ENCODE measurements at places on chromosomes 3 and 15.
A peak's percentile ranks its signal among the peaks of the same experiment; 100 is the strongest.

- no peak for DNase-seq
These were observed 118.7 kb downstream of the TMEM266 start for GRCh38 chr15:76178296-76179000.

DNA sequence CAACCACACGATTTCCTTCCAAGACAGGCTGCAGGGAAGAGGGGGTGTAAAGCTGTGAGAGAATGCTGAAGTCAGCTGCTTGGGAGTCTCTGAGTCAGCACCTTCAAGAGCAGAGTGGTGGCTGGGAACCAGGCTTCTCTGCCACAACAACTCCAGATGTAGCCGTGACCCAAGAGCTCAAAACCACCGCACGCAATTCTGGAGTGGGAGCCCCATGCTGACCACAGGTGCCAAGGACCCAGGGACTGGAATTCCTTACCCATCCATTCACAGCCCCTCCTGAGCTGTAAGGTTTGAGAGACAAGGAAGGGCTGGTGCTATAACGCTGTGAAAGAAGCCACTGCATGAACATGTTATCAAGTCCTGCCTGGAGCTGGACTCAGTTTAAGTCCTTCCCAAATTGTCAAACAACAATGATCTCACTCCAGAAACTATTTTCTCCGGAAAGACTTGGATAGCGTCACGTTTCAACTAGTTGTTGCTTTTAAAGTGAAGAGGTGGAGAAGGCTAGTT, 61.4 kb downstream of the UMPS start:
- DNase-seq = no peak

GRCh38 chr15:96372554-96372953, 42.1 kb downstream of the NR2F2 start:
- DNase-seq = no peak

- DNase-seq = no peak
These were observed 36.1 kb upstream of the PYDC2 start for GRCh38 chr3:191424881-191425280.

DNA sequence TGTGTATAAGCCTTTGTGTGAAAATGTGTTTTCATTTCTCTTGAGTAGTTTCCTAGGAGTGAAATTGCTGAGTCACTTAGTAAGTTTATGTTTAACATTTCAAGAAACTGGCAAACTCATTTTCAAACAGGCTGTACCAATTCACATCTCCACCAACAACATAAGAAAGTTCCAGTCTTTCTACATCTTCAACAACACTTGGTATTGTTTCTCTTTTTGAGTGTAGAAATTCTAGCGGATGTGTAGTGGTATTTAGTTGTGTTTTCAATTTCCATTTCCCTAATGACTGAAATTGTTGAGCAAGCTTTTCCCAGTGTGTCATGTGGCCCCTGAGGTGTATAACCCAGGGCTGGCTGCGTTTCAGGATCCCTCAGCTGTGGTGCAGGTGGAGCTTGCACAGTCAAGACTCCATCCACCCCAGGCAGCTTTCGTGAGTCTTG, 258.5 kb downstream of the PDCD6IP start:
- no peak for DNase-seq

GRCh38 chr15:52128568-52128967, 16.0 kb upstream of the BCL2L10 start:
- no peak for DNase-seq

GRCh38 chr15:78944669-78945407, at the start of gene CTSH:
TSS of gene CTSH (minus strand) at chr15:78945046. CDS start at chr15:78944981, 65 bp downstream.
- DNase-seq = peak; percentile 56

GRCh38 chr3:183381179-183381578, 47.2 kb downstream of the MCF2L2 start:
- no peak for DNase-seq

DNA sequence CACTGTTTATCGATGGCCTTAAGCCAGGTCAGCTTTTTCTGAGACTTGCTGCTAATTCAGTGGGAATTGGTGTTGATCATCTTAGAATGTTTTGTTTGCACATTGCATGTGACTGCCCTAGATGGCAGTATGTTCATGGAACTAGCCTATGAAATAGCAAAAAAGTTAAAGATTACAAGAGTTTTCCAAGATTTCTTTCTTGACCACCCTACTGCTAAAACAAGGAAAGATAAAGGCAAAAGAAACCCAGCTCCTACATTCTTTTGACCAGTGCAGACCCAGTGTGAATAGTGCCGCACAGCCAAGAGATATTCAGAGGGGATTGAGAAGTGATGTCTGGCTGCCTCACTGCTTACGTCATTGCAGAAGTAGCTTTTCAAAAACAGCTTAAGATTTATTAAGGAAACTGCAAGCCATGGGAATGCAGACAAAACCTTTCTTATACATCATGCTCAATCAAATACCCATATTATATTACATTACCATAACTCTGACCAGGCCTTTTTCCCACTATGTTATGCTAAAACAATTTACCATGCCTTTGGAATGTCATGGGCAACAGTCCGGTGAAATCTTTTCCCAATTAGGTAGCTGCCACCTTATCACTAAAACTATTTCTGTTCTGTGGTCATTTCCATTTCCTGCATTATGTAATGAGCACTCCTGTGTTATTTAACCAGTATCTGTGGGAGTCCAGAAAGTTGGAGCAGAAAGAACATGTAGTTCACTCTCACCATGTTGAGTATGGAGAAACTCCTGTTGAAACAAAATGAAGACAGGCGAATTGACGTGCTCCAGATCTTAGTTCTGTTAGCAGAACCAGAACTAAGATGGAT, 6.0 kb downstream of the PHLDB2 start:
- no peak for DNase-seq
